ENCODE measurements at places on chromosomes 4 and X. TPM values are rescaled to one million over a fixed set of nuclear protein-coding genes. Genes with fewer than 3 reads are reported as not detected.

GRCh38 chr4:53490161-53490956, 100.9 kb downstream of the LNX1 start:
- no peak for DNase-seq

DNA sequence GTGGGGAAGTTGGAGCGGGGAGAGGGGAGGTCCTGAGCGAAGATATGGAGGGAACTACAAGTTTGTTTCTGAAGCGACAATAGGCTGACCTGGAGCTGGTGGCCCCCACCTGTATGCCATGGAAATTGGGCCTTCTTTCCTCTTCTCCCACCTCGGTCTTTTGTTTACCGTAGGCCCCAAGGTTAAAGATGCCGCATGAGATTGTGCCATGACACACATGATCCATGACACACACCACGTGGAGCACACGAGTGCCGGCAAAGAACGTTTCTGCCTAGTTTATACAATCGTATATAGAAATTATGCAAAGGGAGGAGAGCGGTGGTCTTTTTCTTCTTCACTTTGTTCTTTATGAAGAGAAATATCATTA, 408 bp downstream of the TMEM33 start:
- DNase-seq = no peak

- DNase-seq = no peak
Measured at GRCh38 chr4:41428601-41429279, 109.2 kb upstream of the LIMCH1 start.

- DNase-seq = no peak
Measured at GRCh38 chr4:64584981-64585557, 175.8 kb upstream of the TECRL start.

DNA sequence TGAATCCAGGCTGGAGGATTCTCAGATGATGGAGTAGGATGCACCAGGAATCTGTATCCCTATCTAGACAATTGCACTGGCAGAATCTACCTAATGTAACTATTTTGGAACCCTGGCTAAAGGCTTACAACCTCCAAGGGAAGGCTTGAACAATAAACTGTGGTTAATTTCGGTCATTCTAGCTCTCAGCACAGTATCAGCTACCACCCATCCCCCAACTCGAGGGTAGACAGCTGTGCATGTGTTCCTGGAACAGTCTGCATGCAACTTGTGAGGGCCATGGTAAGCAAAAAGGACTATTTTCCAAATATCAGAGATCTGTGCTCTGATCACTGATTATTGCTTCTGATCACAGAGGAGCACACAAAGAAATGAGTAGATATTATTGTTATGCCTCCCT, 34.0 kb downstream of the ELF2 start:
- no peak for DNase-seq

DNA sequence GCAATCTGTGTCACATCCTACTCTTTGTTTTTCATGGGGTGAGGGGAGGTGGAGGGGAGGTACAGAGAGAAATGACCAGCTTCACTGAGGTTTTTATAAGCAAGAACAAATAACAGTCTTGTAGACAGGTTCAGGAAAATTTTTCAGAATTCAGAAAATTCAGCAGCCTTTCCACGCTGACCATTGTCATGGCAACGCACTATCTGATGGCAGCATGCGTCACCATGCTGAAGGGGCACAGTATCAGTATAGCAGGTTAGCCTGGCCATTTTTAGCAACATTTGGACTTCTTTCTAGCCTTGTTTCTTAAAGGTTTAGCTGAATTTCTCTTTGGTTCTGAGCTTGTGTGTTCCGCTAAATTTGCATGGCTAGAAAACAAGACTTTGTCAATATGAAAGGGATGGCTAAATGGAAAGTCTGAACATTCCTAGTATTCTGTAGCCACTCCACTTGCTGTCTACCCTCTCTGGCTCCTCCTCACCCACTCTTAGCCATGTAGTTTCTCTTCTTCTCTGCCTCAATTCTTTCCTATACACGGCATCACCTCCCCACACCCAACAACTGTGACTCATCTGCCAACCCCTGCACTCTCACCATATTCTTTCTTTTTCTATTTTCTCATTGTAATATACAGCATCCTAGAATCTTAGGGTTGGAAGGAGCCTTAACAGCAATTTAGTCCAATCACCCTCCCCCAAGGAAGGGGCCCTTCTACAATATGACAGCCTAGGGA, 42.7 kb upstream of the CITED1 start:
- no peak for DNase-seq

DNA sequence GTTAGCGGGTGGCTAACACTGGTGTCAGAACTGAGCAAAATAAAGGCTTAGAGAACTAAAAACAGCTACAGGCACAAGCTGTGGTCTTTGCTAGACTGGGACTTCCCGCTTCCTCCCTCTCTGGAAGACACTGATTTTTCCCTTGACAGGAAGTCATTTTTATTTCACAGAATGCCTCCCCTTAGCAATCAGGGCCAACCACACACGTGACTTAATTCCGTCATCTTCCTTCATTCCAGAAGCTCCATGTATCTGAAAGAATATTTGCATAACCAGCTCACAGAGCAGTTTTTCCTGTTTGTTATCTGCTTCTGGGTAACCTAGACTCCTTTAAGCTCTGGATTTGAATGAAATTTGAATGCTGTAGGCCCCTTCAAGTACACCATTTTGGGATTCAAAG, 327.5 kb upstream of the FRG1 start:
- DNase-seq = no peak

GRCh38 chrX:154981116-154981411, 41.5 kb downstream of the F8 start:
- no peak for DNase-seq

GRCh38 chr4:165874791-165875371, 1.8 kb downstream of the TLL1 start:
- no peak for DNase-seq

DNA sequence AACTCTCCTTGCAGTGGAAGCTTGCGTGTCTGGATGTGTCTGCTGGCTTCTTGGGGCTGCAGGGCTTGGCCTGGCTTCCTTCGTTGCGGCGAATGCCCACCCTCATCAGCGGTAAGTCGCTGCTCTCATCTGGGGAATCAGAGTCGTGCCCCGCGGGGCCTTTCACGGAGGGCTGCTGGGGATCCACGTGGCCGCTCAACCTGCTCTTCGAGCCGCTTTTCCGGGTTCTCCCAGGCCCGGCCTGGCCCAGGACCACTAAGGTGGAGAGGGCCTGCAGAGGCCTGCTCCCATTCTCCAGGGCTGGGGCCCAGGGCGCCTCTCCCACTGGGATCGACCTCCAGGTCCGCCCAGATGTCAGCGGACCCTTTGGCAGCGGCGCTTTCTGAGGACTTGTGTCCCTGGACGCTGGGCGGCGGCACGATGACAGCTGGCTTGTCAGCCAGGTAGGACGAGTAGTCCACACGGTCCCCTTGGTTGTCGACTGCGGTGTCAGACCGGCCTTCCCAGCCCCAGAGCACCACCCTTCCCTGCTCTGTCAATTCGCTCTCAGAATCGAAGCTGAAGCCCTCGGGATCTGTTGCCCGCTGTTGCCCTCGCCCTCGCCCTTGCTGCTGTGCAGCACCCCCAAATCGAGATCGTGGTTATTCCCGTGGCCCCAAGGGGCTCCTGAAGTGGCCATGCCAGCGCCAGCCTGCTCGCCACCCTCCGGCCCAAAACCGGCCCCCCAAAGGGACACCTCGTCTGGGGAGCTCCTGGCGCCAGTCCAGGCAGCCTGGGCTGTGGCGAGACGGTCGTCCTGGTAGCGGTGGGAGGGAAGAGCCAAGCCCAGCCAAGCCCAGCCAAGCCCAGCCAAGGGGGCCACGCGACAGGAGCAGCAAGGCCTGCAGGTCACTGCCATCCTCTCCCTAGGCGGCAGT, 37.8 kb upstream of the NHSL2 start:
- DNase-seq = no peak

GRCh38 chrX:29870608-29871007, 344.8 kb upstream of the MAGEB2 start:
- no peak for DNase-seq

- DNase-seq = no peak
Measured at GRCh38 chrX:50779694-50780093, 34.3 kb downstream of the SHROOM4 start.

DNA sequence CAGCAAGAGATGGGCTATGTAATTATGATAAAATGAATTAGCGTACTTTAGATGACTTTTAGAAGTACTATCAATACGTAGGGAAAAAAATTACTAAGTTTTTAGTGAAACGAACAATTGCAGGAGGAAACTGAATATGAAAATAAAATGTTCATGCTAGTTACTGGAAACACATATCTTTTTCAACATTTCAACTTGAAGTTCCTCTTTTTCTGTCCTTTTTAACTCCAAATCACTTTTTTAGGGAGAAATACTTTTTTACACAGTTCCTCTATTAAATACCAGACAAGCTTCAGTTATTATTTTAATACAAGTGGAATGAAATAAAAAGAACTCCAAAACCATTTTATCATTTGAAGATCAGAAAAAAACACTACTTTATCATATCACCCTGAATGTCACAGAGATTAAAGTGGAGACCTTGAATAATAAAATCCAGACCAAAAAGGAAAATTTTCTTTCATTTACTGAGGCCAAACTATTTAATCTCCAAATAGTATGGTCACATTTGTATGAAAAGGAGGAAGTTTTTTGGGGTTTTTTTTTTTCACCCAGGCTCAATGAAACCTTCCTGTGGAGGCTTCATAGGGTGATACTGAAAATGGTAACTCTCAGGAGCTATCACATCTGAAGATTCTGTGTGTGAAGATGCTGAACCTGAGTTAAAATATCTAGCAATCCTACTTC, 306.2 kb downstream of the INPP4B start:
- no peak for DNase-seq

GRCh38 chrX:13985697-13986435, 43.8 kb downstream of the GEMIN8 start:
- no peak for DNase-seq

Gene ABCE1
- 73.8 TPM for total RNA-seq

Gene ESX1
- not detected for total RNA-seq

Gene VGLL1
- not detected for total RNA-seq

Gene XAGE1A
- total RNA-seq = not detected

Gene TSC22D3
- 248 TPM for total RNA-seq

Gene MAGEA2B
- total RNA-seq = not detected

Gene IQCM
- not detected for total RNA-seq

Gene SCD5
- total RNA-seq = 1.0 TPM

Gene SPANXN4
- total RNA-seq = not detected

All from T-cell (primary cell).